ENCODE measurements at places on chromosomes 3 and 15.
A peak's percentile ranks its signal among the peaks of the same experiment; 100 is the strongest.

- no peak for DNase-seq
Measured at GRCh38 chr15:83209333-83209732, 1.7 kb upstream of the HDGFL3 start.

- DNase-seq, result no peak
Measured at GRCh38 chr3:72099326-72100079, 314.6 kb upstream of the PROK2 start.

DNA sequence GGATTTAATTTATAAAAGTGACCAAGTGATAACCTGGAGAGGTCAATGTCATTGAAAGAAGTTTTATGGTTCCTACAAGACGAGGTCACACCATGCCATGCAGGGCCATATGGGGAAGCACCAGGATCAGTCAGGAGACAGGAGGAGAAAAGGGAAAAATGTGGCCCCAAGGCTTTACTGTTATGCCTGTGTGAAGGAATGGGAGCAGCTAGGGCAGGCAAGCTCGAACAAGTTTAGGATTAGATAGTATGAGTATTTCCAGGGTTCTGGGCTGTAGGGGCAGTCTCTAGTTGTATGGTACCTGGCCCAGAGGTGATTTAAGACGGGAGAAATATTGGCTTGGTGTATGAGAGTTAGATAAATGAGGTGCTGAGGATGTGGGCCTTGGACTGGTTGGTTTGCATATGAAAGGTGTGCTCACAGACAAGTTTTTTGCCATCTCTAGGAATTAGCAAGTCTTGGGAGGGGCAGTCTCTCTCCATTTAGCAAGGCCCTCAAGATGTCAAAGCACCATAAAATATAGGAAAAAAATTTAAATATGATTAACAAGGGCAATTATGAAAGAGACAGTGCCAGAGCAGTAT lies 36.3 kb upstream of the DCLK3 start:
- DNase-seq, result no peak

DNA sequence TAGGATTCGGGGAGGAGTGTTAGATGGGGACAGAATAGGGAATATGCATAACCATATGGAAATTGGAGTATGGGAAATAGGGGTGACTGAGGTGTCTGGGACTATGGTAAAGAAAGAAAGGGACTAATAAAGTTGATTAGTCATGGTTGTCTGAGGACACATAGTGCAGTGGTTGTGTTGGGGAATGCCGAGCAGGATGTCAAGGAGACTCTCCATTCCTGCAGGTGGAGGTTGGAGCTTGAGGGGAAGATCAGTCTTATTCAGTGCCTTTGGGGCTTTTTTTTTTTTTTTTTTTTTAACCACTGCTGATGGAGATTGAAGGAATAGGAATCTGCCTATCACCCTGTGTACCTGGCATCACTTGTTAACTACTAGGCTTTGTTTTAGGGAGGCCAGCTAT lies 10.8 kb downstream of the NMD3 start:
- no peak for DNase-seq

GRCh38 chr15:56272454-56272853 lies 28.8 kb upstream of the RFX7 start:
- DNase-seq, result no peak

GRCh38 chr15:34239151-34239808 lies 14.5 kb downstream of the EMC4 start:
- no peak for DNase-seq

GRCh38 chr3:178538056-178538455 lies 1.8 kb downstream of the KCNMB2 start:
- DNase-seq, result no peak

GRCh38 chr3:182914341-182914740 lies 66.0 kb downstream of the DCUN1D1 start:
- DNase-seq, result no peak

DNA sequence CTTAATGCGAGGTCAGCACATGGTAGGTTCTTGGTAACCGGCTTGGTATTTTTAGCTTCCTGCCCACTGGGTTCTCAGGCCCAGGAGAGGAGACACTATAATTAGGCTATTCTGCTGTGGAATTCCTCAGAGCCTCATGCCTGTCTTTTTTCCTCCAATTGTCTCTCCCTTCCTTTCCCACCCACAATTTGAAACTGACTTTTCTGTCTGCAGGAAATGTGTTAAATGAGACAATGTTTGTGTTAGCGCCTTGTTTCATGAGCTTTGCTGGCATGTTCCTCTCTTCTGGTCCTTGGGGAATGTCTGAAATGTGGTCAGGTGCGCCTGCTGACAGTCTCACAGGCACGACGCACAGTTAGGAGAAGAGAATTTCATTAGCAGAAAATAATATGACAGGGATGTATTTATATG lies 223.6 kb upstream of the CTNNB1 start:
- no peak for DNase-seq

DNA sequence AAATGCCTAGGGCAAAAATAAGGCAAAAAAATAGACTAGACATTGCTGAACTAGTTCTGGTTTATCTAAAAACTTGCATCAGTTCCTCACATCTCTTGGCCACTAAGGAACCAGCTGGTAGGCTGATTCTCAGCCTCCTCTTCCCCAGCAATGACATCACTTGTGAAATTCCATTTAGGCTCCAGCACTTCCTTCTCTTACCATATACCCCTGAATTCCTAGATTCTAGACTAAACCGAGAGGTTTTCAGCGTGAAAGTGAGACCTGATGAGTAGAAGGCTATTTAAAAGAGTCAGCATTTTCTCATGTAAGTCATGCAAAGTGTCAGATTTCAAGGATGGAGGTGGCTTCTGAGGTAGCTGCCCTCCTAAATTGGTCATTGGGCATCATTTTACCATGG lies 247.1 kb upstream of the CDIN1 start:
- no peak for DNase-seq

GRCh38 chr3:47512416-47513124 lies 942 bp downstream of the ELP6 start:
- DNase-seq, result no peak

DNA sequence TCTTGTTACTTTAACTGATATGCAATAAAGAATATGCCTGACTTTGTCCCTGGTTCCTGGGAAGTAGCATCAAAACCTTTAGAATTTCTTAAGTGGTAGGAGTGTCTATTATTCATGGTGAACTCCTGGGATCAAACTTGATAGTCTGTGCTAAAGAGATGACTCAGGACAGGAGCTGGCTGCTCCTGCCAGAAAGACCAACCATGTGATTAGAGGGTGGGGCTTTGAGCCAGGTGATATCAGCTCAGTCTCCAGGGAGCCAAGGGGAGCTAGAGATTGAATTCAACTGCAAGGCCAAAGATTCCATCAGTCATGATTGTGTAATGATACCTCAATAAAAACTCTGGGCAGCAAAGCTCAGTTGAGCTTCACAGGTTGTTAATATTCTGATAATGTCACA lies 20.6 kb upstream of the TMC3 start:
- no peak for DNase-seq

GRCh38 chr3:194142156-194142910 lies 6.4 kb downstream of the HES1 start:
- DNase-seq, result no peak

- no peak for DNase-seq
Measured at GRCh38 chr3:151305060-151305774, 11.4 kb downstream of the GPR87 start.

DNA sequence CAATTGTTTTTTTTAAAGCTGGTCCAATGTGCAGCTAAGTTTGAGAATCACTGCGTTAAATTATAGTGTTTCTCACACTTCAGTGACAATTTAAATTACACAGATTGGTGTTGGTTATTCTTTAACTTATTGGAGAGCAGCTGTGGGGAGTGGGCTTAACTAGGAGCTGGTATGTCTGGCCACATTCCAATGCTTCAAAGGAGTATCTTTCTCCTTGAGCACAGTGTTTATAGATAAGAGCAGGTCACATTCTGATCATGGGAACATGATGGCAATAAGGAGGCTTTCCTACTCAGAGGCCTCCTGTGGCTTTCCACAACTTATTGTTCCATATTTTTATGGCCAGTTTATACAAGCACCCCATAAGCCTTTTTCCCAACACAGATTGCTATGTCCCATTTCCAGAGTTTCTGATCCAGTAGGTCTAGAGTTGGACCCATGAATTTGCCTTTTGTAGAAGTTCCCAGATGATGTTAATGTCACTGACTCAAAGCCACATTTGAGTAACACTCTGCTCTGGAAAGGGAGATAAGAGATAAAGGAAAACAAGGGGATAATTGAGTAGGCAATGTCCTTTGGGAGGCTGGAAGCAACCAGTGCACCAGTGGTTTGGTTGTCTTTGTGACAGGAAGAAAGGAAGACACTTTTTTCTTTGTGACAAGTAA lies 33.0 kb upstream of the PLSCR4 start:
- DNase-seq, result no peak

GRCh38 chr3:15647611-15648167 lies 46.1 kb downstream of the BTD start:
- DNase-seq, result no peak

- DNase-seq, result peak; percentile 37
Measured at GRCh38 chr3:149555927-149556326, 81.4 kb downstream of the TM4SF4 start.

- no peak for DNase-seq
Measured at GRCh38 chr3:53140847-53141845, 10.9 kb upstream of the RFT1 start.

DNA sequence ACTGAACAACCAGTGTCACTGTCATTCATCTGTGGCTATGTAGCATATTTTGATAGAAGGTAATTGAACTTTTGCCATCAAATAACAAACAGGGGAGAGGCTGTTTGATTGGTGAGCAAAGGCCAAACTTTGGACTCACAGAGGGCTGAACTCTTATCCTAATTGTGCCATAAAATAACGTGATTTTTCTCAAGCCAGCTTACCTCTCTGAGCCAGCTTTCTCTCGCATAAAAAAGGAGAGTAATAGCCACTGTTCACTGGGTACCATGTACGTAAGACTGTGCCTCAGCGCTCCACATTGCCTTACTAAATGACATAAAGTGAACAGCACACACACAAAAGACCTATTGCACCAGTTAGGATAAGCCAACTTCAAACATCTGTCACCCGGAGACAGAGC lies 216.9 kb downstream of the LRTM1 start:
- no peak for DNase-seq

GRCh38 chr15:24898715-24899272 lies 56.0 kb upstream of the SNRPN start:
- peak; percentile 75 for DNase-seq

GRCh38 chr3:171829841-171830517 lies 13.2 kb upstream of the TMEM212 start:
- DNase-seq, result peak; percentile 89

- DNase-seq, result no peak
Measured at GRCh38 chr15:94174399-94174802, 57.0 kb upstream of the MCTP2 start.

GRCh38 chr15:43517354-43518196 lies at the start of gene MAP1A:
MAP1A (plus strand) TSS chr15:43517608; CDS start chr15:43521474, 3,866 bp downstream.
- peak; percentile 15 for DNase-seq

- no peak for DNase-seq
Measured at GRCh38 chr3:181948286-181948685, 236.6 kb downstream of the SOX2 start.

DNA sequence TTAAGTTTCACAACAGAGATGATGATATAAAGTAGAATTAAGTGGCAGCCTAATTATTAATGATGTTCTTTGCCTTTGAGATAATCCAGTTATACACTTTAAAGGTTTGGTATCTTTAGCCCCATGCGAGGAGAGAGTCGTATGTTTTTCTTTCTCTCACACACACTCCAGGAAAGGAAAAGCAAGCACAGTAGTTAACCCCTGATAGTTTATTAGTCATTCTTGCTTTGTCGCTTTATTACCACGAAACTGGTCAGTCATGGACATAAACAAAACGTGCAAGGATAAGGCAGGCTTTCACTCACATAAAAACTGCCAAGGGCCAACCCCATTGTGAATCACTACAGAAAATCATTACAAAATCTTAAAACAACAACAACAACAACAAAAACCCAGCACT lies 866.9 kb downstream of the FHIT start:
- DNase-seq, result no peak

- no peak for DNase-seq
Measured at GRCh38 chr3:187247398-187247797, 44.1 kb downstream of the MASP1 start.

GRCh38 chr3:120144267-120144666 lies 50.0 kb upstream of the GSK3B start:
- no peak for DNase-seq

DNA sequence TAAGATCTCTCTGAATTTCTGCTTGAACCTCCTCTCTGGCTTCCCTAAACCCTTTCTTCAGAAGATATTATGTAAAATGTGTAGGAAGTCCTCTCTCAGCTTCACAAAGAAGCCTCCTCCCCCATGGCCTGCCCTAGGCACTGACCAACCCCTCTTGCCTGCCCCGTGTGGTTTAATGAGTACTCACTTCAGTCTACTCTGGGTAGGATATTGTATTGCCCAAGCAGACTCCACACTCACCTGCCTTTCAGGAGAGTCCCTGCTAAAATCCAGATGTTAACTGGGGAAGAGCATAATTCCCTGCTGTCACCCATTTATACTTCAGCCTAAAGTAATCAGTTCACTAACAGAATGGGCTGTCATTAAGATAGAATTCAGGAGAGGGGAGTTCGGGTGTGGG lies 2.6 kb upstream of the AGBL1 start:
- no peak for DNase-seq

DNA sequence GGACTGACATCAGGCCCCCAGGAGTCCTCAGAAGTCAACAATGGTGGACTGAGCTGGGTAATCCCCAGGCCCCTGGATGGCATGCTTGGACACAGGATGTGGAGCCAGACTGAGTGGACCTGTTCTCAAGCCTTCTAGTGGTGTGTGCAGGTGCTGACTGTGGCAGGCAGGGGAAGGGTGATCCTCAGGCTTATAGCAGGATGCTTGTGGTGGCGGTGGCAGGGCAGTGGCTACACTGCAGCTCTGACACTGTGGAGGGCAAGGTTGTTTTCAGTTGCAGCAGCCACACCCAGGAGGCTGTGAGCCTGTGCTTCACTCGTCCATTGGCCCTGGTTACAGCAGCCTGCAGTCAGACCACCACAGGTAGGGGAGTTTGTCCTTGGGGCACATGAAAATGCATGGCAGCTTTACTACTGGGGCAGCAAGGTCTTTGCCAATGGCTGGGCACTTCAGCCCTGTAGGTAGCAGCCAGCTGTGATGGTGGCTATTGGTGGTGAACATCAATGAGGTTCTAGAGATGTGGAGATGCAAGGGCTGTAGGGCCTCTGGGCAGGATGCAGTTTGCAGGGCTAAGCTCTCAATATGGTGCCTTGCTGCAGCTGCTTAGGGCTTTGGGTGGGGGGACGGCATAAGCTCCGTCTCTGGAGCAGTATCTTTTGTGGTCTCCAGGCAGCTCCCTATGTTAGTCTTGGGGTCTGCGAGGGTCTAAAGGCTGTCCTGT lies 17.5 kb upstream of the MYO5A start:
- no peak for DNase-seq

- no peak for DNase-seq
Measured at GRCh38 chr3:188673646-188674186, 498.1 kb upstream of the TPRG1 start.
